ENCODE measurements at places on chromosomes 12 and 14.

DNA sequence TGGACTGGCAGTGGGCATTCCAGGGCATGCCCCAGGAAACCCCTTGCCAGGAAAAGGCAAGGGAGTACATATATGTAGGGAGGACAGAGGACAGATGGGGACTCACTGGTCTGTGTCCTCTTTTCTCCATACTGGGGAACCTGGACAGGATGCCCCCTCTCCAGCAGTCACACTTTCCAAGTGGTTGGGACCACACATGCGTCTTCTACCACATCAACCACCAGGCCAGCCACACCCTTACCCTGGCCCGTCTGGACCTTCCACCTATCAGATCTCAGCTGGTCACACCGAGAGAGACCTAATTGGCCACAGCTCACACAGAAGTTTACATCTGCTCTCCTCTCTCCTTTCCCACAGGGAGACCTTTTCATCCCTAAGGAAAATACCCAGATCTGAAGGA lies 8.3 kb downstream of the ANKRD33 start:
- DNase-seq, result no peak

DNA sequence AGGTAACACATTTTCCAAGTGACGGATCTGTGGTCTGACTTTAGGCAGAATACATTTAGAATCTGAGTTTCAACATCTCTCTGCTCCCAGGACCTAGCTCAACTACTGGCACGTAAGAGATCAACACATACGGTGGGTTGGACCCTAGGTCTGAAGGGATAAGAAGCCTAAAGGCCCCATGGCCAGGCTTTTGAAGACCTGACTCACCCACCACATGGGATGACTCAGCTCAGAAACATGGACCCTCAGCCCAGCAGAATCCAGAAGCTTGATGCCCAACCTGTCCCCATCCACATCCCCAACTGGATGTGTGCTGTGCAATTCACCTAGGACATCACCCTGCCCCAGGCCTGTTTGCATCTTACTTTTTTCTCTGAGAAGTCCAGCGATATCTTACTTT lies 770.2 kb downstream of the BCL11B start:
- no peak for DNase-seq

DNA sequence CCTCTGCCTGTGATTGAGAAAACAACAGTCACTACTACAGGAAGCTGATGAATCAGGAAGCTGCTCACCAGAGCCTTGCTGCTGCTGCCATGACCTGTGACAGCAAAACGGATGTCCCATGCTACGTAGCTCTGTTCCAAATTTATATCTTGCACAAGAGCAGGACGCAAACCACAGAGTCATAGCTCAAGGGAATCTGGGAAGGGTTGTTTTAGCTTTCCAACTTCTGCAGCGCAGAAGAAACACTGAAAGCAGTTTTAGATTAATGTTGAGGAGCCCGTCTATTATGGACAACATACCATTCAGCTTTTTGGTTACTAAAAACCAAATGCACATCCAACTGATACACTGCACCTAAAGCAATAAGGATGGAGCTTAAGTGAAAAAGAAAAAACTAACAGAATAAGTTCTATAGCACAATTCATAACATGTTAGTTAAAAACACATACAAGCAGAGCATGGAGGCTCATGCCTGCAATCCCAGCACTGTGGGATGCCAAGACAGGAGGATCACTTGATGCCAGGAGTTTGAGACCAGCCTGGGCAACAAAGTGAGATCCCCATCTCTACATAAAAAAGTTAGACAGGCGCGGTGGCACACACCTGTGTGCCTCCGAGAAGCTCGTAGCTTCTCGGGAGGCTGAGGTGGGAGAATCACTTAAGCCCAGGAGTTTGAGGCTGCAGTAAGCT lies 1.7 kb upstream of the ANKRD33 start:
- peak; percentile 62 for DNase-seq

DNA sequence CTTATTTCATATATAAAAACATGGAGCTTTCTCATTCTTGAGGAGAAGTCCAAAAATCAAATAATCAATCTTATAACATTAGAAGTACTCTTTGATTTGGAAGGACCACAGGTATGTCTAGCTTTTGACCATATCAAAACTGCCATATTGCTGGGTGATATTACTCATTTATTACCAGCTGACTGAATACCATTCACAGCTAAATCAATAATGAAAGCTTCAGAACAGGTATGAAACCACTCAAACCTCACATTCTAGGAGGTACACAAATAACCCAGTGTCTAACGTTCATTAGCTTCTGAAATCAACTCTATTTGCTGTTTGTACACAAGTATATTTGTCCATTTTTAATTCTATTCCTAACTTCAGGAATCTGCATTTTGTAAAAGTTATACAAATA lies 16.8 kb upstream of the CCDC91 start:
- no peak for DNase-seq

DNA sequence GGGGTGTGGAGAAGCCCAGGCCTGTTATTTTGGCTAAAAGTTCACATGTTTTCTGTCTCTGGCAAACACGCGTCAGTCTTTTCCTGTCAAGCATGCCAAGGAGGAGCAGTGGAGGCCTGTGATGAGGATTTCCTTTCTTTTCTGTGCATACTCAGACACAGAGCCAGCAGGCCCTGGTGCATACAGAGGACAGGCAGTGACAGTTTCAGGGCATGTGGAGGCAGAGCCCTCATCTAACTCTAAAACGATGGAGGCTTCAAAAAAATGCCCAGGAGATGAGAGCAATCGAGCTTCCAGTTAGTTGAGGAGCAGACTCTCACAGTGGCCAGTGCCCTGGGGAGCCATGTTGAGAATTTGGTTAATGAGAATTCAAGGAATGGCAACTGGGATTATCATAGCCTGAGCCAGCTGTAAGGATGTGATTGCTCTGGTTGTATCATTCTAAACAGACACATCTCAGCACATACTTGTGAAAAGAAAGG lies 66.5 kb downstream of the TRAFD1 start:
- no peak for DNase-seq

GRCh38 chr12:80129895-80130530 lies 30.7 kb downstream of the OTOGL start:
- DNase-seq, result no peak

- no peak for DNase-seq
Measured at GRCh38 chr12:112008918-112009317, 4.0 kb downstream of the TMEM116 start.
